ENCODE measurements at places on chromosomes 3 and 15.
A peak's percentile ranks its signal among the peaks of the same experiment; 100 is the strongest.

- no peak overlapping the region for H3K27ac ChIP-seq
- no peaks in the 10 kb centered on the region for H3K36me3 ChIP-seq
- no peak overlapping the region for H3K4me3 ChIP-seq
- no peaks in the 10 kb centered on the region for H3K27me3 ChIP-seq
- no peak for DNase-seq
- no peaks in the 10 kb centered on the region for H3K4me1 ChIP-seq
These were observed 119.5 kb downstream of the TMEM108 start for GRCh38 chr3:133157716-133158115.

GRCh38 chr15:67575039-67575502, 32.6 kb downstream of the MAP2K5 start:
- no peak for DNase-seq
- H3K4me3 ChIP-seq, result no peak overlapping the region
- H3K27ac ChIP-seq, result no peak overlapping the region
- peaks cover 12% of the 10 kb centered on the region for H3K4me1 ChIP-seq

- no peak overlapping the region for H3K27ac ChIP-seq
- H3K36me3 ChIP-seq, result no peaks in the 10 kb centered on the region
- no peaks in the 10 kb centered on the region for H3K27me3 ChIP-seq
- DNase-seq, result no peak
- H3K4me1 ChIP-seq, result no peaks in the 10 kb centered on the region
- H3K4me3 ChIP-seq, result no peak overlapping the region
These were observed 434.8 kb upstream of the DPH6 start for GRCh38 chr15:35980719-35981118.

DNA sequence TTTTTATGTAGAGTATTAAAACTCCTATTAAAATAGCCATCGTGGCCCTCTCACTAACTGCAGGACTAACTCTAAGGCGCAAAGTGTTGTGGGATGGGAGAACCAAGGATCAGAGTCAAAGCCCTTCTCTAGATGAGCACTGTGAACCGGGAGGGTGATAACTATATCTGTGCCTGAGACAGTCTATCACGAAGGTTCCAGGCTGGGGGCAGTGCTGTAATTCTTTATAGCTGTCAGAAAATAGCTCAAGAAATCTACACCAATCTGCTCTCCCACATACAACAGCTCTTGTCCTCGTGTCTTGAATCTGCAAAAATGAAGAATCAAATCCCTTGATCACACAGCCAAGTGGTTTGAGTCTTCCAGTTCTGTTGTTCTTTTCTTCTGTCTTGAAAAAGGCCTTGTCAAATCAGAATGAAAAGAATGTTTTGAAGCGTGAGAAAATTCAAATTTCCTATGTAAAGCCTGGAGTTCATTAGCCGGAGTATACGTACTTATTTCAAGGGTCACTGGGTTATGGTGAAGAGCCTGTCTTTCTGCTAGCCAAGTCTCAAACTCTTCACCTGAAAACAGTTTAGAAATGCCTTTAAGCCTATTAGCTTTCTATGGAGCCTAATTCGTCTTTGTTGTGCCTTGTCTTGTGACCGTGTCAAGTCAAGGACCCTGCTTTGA, 185.3 kb upstream of the NECTIN3 start:
- DNase-seq, result no peak
- H3K27me3 ChIP-seq, result no peaks in the 10 kb centered on the region
- no peak overlapping the region for H3K27ac ChIP-seq
- no peaks in the 10 kb centered on the region for H3K4me1 ChIP-seq

DNA sequence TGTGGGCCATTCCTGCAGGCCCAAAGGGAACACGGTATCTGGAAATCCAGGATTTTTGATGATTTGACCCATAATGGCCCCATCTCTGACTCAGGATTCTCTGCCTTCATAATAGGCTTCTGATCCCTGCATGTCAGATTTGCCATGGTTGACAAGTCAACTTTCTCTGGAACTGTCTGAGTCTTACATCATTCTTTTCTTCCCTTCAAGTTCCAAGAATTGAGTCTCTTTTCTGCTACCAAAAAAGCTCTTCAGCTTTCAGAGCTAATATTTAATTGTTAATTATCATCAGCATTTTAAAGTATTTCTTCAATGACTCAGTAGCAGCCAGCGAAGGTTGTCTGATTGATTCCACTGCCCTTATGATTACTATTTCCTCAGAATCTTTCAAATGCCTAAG, 244.4 kb upstream of the COL8A1 start:
- no peaks in the 10 kb centered on the region for H3K36me3 ChIP-seq
- H3K27ac ChIP-seq, result no peak overlapping the region
- no peaks in the 10 kb centered on the region for H3K4me1 ChIP-seq
- no peak overlapping the region for H3K4me3 ChIP-seq
- no peak for DNase-seq

- DNase-seq, result peak; percentile 90
- H3K36me3 ChIP-seq, result peaks cover 2% of the 10 kb centered on the region
- peaks cover 41% of the 10 kb centered on the region for H3K4me1 ChIP-seq
- H3K27me3 ChIP-seq, result no peaks in the 10 kb centered on the region
These were observed 722 bp upstream of the ZXDC start for GRCh38 chr3:126476166-126477060.

- no peaks in the 10 kb centered on the region for H3K36me3 ChIP-seq
- no peak overlapping the region for H3K4me3 ChIP-seq
- H3K4me1 ChIP-seq, result no peaks in the 10 kb centered on the region
These were observed 313.4 kb downstream of the SQOR start for GRCh38 chr15:45948181-45948621.

DNA sequence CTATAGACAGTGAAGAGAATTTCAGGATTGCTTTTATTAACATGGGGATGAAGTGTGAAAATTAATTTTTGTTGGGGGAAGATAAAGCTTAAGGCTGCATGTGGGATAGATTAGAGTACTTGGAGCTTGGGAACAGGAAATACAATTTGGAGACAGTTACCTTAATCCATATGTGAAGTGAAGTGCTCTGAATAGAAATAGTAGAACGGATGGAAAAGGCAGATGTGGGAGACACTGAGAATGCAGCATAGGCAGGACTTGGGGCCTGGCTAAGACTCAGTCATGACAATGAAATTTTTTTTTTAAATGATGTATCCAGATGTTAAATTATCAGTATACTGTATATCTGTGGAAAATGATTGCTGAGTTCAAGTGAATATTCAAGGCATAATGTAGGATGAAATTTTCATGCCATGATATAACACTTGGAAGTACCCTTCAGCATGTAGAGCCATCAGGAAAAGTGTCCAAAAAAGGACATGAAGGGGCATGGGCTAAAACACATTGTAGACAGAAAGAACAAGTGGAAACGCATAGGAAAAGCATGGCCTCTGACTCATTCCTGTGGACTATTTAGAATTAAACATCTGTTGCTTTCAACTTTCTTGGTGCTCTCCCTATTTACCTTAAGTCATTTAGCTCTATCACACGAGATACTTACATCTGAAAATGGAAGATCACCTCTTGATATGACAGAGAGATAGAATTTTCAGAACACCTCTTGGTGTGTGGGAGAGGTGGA, 134.8 kb downstream of the RBMS3 start:
- DNase-seq, result no peak
- H3K36me3 ChIP-seq, result no peaks in the 10 kb centered on the region
- H3K27ac ChIP-seq, result no peak overlapping the region
- peaks cover under 1% of the 10 kb centered on the region for H3K4me1 ChIP-seq
- H3K27me3 ChIP-seq, result no peaks in the 10 kb centered on the region
- no peak overlapping the region for H3K4me3 ChIP-seq

- H3K27me3 ChIP-seq, result no peaks in the 10 kb centered on the region
- H3K36me3 ChIP-seq, result no peaks in the 10 kb centered on the region
- DNase-seq, result no peak
- H3K27ac ChIP-seq, result no peak overlapping the region
- no peak overlapping the region for H3K4me3 ChIP-seq
These were observed 218.1 kb upstream of the SATB1 start for GRCh38 chr3:18643281-18643680.

DNA sequence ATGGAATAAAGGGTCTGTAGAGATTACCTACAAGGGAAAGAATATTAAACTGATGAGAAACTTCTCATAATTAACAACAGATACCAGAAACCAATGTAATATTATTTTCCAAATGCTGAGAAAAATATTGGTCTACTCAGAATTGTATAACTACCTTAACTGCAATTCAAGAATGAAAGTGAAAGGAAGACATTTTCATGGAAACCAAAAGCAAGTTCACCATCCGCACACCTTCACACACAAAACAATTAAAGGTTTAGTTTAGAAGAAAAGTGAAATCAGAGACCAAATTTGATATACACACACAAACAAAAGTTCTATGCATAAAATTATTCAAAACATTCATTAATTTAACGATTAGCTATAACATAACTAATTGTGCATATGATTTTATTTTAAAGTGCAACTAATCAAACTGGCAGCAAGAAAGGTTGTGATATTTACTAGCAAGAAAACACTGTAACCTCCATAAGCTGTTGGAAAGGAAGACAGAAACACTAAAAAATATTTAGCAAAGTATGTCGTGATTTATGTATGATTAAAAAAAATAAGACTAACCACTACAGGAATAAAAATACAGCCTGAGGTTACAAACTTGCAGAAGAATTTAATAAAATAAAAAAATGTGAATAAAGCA, 395.5 kb downstream of the FGF12 start:
- no peaks in the 10 kb centered on the region for H3K27me3 ChIP-seq
- no peaks in the 10 kb centered on the region for H3K4me1 ChIP-seq
- no peak for DNase-seq
- H3K36me3 ChIP-seq, result no peaks in the 10 kb centered on the region

DNA sequence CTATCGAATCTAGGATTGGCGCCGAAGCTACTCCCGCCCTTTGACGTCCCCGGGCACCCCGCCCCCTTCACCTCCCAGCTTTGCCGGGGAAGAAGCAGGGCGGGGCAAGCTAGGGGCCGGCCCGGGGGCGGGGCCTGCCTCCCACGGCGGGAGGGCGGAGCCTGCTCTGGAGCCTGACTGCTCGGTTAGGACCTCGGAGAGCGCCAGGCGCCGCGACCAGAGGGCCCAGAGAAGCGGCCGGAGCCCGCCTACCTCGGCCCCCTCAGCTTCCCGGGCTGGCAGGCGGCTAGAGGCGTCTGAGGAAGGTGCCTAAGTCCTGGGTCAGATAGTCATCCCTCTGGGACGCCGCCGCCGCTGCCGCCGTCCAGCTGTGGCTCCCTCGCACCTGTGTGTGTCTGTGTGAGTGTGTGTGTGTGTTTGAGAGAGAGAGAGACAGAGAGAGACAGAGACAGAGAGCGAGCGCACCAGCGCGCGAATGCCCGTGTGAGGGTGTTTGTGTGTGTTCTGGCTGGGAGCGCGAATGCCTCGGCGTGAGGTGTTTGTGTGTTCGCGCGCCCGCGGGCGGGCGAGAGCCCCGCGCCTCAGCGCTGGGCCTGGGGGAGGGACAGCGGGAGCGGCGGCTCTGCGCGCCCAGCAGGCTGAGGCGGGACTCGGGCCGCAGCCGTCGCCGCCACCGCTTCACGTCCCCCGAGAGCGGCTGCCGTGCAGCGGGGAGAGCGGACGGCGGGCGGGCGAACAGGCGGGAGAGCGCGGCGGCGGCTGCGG, at the start of gene STXBP5L:
TSS of gene STXBP5L (plus strand) at position 176 of the 765 bp plus-strand sequence. CDS start 1,374 bp downstream, outside the sequence.
- H3K4me1 ChIP-seq, result peaks cover 20% of the 10 kb centered on the region
- peaks cover 79% of the 10 kb centered on the region for H3K27me3 ChIP-seq
- no peaks in the 10 kb centered on the region for H3K36me3 ChIP-seq
- H3K27ac ChIP-seq, result no peak within 1 kb of the TSS
- peak; percentile 80 for DNase-seq

DNA sequence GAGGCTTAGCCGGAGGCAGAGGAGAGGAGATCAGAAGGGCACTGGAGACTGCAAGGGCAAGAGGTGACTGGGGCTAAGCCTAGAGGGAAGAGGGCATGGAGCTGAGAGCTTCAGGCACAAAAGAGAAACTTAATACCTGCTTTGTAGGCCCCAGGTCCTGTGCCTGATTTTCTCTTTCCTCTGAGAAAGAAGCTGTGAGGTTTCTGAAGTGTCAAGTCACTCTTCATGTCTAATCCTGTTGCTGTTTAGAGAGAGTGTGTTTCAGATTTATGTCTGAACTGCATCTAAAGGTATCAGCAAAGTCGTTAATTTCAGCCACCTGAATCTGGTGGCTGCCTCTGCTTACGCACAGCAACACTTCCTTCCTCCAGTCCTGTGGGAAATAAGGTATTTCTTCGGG, 106.9 kb upstream of the RNU6-1 start:
- no peaks in the 10 kb centered on the region for H3K36me3 ChIP-seq
- no peaks in the 10 kb centered on the region for H3K27me3 ChIP-seq
- H3K4me3 ChIP-seq, result no peak overlapping the region
- H3K4me1 ChIP-seq, result no peaks in the 10 kb centered on the region
- no peak for DNase-seq

- no peak for DNase-seq
- peak overlapping the region; percentile 73 for H3K4me3 ChIP-seq
- peaks cover 29% of the 10 kb centered on the region for H3K4me1 ChIP-seq
- H3K36me3 ChIP-seq, result no peaks in the 10 kb centered on the region
These were observed 836 bp upstream of the AKAP13 start for GRCh38 chr15:85379403-85380131.

- no peak overlapping the region for H3K27ac ChIP-seq
- H3K4me1 ChIP-seq, result peaks cover 5% of the 10 kb centered on the region
- H3K4me3 ChIP-seq, result no peak overlapping the region
These were observed 75.5 kb downstream of the NEDD4 start for GRCh38 chr15:55917881-55918296.

- H3K4me3 ChIP-seq, result no peak overlapping the region
- no peaks in the 10 kb centered on the region for H3K36me3 ChIP-seq
- no peaks in the 10 kb centered on the region for H3K27me3 ChIP-seq
- no peak overlapping the region for H3K27ac ChIP-seq
- no peaks in the 10 kb centered on the region for H3K4me1 ChIP-seq
- no peak for DNase-seq
These were observed 5.5 kb upstream of the CCDC39 start for GRCh38 chr3:180684807-180685206.

DNA sequence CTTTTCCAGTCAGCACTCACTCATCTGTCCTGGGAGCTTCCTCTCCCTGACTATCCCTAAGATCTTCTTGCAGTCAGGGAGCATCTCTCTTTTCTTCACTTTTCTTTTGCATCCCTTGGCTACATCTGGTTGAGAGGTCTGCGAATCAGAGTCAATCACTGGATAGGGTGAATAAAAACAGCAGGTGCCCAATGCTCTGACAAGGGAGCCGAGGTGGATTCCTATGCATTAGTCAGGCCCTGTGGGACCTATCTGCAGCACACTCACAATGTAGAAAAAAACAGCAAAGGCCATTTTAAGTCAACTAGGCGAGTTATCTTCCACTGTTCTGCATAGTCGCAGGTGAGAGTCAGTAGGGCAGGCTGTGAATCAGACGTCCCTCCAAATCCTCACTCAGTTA, 35.5 kb downstream of the DZIP1L start:
- H3K27ac ChIP-seq, result no peak overlapping the region
- DNase-seq, result no peak
- no peaks in the 10 kb centered on the region for H3K36me3 ChIP-seq
- H3K4me3 ChIP-seq, result no peak overlapping the region
- H3K27me3 ChIP-seq, result no peaks in the 10 kb centered on the region

- H3K4me3 ChIP-seq, result no peak overlapping the region
- no peak for DNase-seq
- H3K27me3 ChIP-seq, result no peaks in the 10 kb centered on the region
- H3K27ac ChIP-seq, result peak overlapping the region; percentile 4
These were observed 27.1 kb downstream of the FILIP1L start for GRCh38 chr3:100087198-100087597.

Measured in left lung (tissue), 14 donors.